Amygdala (tissue), 56 donors: ENCODE measurements at places on chromosomes 7 and 10.

GRCh38 chr7:105195891-105196290 is 181.9 kb downstream of the KMT2E start:
- DNase-seq: no peak

DNA sequence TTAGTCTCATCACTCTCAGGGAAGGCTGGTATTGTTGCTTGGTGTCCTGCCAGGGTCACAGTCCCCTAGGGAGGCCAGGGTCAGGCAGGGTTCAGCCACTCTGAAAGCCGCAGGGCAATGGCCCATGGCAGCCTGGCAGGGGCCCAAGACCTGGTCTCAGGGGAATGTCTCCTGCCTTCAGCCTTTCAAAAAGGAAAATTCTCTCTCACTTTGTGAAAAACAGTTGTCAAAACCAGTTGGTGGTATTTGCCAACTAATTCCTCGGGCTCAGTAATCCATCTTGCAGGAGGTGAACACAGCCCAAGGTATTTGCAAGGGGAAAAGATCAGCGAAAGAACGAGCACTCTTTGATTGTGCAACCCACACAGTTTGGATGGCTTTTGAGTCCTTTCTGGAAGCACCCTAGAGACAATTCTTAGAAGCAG is 101.5 kb downstream of the JCAD start:
- DNase-seq: no peak

- no peak for DNase-seq
These were observed 85.1 kb downstream of the SLIT1 start for GRCh38 chr10:97100657-97101056.

DNA sequence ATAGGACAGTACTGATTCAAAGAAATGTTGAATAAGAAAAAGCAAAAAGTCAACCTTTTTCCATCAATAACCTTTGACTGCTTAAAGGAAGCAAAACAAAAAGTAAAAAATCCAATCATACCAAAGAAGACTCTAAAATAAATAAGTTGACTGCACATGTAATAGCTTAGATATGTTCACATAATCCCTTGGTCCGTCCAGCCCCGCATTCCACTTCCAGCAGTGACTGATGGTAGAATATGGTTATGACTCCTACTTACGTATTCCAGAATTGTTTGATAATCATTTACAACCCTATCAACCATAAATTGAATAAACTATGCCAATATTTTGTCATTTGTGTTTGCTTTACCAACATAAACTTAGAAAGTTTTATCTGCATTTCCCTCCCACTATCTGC is 77.9 kb downstream of the CTNNA3 start:
- DNase-seq: no peak

DNA sequence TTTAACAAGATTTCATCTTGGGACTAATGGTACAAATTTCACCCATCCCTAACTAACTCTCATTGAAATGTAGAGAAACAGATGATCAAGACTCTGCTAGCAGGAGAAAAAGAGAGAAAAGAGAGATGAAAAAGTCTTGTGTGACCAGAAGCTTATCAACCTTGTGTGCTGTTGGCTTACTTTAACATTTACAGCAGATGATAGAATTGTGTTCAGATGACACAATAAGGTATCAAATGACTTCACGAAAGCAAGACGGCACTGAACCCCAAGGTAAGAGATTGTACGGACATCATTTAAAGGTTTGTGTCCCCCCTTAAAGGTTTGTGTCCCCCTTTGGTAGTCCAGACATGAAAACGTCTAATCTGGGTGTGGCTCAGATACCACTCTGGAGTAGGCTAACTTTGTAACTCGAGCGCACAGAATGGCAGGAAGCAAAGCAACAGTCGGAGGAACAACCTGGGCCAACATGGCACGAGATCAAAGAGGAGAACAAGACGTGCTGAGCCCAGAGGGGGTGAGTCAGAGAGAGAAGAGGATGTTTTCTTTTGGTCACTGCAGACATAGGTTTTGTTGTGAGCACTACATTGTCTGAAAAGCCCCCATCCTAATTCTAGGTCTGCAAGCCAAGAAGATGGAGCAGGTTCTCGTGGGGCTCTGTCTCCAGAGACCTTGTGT is 10.4 kb upstream of the LMBR1 start:
- DNase-seq: no peak

DNA sequence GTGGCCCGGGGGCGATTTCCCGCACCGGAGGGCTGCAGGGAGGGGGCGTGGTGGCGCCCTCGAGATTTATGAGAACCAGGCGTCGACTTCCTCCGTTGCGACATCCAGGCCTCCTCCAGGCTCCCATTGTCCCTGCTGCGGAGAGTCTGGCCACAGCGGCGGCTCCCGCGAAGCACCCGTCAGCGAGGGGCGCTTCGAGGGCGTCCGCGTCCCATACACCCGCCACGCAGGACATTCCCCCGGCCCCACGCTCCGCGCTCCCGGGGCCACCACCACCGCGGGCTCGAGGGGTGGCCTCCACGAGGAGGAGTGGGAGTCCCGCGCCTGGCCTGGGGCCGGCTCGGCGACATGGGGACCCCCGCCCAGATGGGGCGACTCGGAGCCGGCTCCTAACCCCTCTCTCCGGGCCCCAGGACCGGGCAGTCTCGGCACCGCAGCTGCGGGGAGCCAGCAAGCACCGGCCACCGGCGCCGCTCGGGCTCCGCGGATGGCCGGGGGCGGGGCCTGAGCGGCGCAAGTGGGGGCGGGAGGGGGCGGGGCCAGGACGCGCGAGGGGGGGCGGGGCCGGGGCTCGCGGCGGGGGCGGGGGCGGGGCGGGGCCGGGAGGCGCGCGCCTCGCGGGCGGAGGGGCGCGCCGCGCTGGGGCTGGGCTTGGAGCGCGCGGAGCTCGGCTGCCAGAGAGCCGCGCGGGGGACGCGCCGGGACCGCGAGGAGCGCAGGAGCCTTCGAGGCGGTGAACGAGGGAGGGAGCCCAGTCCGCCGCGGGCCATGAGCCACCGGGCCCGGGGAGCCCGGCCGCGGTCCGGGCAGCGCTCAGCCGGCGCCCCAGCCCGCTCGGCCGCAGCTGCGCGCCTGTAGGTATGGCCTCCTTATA is at the start of gene SH2B2:
TSS of gene SH2B2 (plus strand) at position 632 of the 874 bp plus-strand sequence. CDS start 13,683 bp downstream, outside the sequence.
- DNase-seq: peak; percentile 59

GRCh38 chr10:70588255-70588654 is 14.3 kb downstream of the PRF1 start:
- DNase-seq: no peak

DNA sequence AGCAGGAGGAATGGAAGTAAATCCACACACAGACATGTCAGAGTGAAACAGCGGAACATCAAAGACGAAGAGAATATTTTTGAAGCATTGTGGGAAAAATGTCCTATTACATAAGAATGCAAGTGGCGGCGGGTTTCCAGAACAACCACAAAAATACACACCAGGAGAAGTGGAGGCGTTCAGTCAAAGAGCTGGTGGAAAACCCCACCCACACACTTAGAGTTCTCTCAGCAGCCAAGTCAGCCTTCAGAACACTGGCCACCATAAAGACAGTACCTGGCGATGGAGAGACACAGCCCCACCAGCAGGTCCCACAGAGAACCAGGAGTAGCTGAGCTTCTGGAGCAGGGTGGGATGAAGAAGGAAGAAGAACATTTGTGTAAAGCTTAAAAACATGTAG is 23.7 kb downstream of the NKX6-2 start:
- peak; percentile 46 for DNase-seq
